Right renal pelvis (tissue), 4 donors: ENCODE measurements at places on chromosomes 7 and 10.

GRCh38 chr7:1246871-1247526 is 14.3 kb downstream of the UNCX start:
- DNase-seq, result no peak

GRCh38 chr7:129807863-129808262 is 144.9 kb downstream of the UBE2H start:
- DNase-seq, result no peak

DNA sequence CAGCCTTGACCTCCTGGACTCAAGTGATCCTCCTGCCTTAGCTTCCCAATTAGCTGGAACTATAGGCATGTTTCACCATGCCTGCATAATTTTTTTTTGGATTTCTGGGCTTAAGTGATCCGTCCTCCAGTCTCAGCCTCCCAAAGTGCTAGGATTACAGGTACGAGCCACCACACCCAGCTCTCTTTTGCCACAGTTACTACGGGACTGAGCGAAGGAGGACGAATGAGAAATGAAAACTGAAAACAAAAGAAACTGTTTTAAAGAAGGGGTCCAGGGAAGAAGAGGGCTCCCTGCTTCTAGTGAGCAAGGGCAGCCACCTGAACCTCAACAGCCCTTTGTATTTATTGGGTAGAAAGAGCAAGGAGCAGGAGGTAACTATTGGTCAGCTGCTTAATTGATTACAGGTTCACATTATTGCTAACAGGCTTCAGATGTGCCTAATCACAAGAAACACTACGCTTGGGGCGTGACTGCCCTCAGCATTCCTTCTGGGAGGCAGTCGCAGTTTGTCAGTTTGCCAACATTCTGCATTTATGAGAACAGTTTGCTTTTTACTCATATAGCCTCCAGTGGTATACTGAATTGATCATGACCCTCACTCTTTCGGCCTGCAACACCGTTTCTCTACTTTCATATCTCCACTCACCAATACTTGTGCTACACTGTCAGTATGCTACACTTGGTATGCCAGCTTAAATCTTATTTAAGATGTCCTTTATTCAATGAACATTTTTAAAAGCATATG is 676.8 kb downstream of the DNAJB9 start:
- DNase-seq, result no peak

GRCh38 chr7:26709210-26709990 is 155.0 kb downstream of the SKAP2 start:
- DNase-seq, result no peak

DNA sequence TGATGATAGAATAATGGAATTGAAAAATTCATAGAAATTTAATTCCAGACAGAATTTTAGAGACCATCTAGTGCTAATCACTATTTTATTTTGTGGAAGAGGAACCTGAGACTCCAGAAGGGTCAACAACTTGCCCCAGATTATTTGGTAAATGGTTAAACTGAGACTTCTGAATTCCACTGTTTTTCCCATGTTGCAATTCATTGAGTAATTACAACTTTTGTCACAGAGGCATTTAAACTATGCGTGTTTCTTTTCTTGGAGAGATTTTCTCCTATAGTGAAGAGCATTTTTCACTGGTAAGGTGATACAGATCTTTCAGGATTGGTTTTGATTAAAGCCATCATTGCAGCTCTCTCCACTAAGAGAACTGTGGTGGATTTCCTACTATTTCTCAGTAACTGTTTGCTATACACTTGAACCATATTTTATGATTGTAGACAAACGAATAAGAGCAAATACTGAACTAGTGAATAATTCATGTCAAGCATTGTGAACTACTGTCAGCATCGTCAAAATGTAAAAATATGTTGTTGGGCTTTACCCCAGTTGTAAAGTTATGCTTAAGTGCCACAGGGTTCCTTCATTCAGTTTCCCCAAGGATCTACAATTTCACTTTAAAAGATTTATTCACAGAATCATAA is 26.5 kb downstream of the LRGUK start:
- DNase-seq, result no peak

DNA sequence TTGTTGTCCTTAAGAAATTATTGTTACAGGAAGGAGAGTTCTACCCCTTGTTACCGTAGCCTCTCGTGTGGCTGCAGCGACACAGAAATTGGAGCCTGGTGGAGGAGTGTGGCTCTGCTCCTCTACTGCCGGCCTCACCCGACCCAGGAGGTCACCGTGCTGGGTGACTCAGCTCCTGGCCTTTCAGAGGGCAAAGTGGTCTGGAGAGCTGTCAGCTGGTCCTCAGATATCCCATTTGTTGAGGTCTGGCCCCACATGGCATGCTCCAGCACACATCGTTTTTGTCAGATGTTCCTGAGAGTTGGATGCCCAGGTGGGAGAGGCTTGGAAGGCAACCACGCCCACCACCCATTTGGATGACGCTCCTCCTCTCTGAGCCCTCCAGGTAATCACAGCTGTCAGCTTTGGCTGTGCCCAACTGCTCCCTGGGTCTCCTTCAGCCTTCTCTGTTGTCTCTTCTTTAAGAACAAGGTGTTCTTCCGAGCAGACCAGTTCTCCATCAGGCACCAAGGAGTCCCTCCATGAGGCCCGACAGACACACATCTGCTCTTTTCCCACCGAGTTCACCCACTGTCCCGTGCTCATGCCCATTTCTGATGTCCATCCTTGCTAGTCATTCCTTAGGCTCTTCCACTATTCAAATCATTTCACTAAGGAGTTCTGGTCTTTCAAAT is 80.3 kb downstream of the RAMP3 start:
- no peak for DNase-seq

DNA sequence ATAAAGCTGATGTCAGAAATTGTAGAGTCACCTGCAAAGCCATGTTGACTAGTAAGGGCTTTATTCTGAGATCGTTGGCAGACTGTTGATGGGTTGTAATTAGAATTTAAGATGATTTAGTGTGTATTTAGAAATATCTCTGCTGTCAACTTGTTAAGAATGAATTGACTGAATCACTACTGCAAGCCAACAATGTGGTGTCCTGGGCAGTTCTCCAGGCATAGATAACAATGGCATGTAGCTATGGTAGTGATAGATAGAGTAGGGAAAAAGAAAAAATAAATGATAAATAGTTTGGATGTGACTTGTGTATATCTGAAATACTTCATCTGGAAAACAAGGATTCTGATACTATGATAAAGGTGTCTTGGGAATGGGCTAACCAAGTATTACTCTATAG is 640.2 kb downstream of the ARL4A start:
- no peak for DNase-seq

DNA sequence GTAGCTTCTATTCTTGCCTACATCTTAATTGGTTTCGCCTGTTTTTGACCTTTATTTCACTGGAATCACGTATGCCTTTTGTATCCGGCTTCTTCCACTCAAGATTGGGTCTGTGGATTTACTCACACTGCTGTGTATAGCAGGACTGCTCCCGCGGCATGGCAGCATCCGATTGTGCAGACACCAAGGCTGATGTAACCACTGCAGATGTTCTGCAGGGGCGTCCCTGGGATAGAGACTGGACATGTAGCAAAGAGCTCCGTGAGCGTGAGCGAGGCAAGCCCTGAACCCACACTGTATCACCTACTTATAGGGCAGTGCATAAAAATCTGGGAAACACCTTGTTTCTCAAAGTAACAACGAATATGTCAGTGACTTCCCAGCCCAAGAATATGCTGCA is 11.4 kb upstream of the IDI2 start:
- DNase-seq, result no peak

DNA sequence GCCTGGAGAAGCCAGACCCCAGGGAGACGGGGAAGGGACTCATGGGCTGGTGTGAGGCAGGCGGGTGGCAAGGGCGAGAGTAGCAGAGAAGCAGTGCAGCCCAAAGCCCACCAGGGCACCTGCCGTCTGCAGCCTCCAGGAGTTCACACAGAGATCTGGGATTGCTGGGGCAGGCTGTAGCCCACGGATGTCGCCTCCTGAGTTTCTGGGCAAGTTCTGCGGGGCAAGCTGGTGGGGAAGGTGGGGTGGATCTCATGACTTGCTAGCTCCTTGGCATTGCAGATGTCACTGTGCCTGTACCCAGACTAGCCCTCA is 6.0 kb downstream of the ADCK2 start:
- DNase-seq, result no peak

GRCh38 chr7:159086301-159086925 is 58.3 kb downstream of the VIPR2 start:
- no peak for DNase-seq

DNA sequence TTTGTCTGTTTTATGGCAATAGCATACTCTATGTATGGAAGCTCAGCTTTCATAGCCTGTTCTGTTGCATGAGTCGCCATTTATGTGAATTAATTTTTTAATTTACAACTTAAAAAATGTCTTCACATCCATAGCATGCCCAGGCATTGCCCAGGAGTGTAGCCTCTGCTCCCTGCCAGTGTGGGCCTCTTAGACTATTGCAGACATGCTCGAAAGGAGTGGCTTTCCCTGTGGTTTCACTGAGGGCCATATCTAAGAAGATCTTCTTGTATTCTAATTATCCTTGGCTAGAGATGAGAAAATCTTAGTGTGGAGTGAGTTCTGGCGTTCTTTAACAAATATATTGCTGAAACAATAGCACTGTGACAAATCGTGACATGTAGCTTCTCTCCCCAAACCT is 35.3 kb downstream of the PCBD1 start:
- no peak for DNase-seq

- DNase-seq, result no peak
Observed at GRCh38 chr7:104328296-104328969, at the start of gene LHFPL3. TSS of gene LHFPL3 (plus strand) at chr7:104328603.

GRCh38 chr10:55742487-55742886 is 618.6 kb downstream of the ZWINT start:
- no peak for DNase-seq

GRCh38 chr10:104139221-104139620 is 17.2 kb downstream of the SFR1 start:
- DNase-seq, result no peak

GRCh38 chr7:94941844-94942632 is 34.6 kb downstream of the PPP1R9A start:
- no peak for DNase-seq

DNA sequence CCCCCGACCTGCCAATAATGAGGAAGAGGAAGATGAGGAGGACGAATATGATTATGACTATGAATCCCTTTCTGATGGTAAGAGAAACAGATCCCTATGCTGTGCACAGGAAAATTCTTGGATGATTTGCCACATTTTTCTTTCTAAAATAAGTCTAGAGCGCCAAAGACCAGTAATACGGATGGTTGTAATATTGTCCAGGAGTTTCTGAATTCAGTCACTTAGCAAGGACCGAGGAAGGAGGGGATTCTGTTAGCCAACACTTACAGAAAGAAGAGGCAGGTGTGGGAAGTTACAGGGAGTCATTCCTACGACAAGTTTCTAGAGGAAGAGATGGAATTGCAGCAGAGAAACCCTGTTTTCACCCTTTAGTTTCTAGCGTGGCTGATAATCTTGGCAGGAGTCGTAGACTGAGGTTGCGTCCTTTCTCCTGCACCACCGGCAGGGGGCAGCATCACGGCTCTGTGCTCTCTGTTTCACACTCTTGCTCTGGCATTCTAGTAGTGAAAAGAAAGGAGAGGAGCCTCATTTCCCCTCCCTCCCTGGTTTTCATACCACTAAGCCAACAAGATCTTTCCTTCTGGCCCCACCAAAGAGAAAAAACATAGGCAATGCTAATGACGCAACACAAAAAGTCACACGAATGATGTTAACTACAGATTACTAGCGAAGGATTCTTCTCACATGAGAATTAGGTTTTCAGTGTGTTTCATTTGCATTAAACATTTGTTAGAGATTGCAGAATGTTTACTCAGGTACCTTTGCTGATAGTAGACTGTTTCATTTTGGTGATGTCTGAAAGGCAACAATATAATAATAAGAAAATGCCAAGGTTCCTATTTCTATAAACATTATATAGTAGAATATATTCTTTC is 82.7 kb downstream of the NOC3L start:
- no peak for DNase-seq

DNA sequence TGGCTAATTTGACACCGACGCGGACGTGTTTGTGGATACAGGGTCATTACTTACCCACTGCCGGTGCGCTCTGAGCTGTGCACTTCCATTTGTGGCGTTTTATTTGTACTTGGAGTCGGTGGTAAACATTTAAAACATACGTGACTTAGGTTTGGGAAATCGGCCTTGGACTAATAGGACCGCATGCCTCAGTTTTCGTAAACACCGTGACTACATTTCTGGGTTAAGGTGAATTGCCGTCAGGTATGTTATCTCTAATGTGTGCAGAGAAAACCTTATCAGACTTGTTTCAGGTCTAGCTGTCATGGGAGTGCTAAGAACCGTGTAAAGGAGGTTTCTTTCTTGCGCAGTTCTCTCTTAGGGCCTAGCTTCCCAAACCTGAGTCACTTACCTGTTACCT is 51.7 kb upstream of the NCF1 start:
- DNase-seq, result no peak

- no peak for DNase-seq
Observed at GRCh38 chr10:3807211-3807927, 22.4 kb upstream of the KLF6 start.

GRCh38 chr7:135905355-135905754 is 71.8 kb downstream of the MTPN start:
- DNase-seq, result no peak

DNA sequence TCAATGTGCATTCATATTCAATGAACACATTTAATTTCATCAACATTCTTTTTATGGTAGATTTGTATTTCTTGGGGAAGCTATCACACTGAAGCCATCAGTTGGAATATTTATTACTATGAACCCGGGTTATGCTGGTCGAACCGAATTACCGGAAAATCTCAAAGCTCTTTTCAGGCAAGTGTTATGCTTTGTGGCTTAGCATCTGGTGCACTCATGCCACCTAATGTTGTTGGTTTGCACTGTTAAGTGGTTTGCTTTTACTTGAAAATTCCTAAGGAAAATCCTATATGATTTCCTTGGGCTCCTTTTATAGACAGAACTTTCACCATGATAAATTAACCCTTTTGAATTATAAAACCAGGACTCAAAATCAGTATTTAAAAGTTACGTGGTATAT is 147.9 kb downstream of the DNAH11 start:
- DNase-seq, result no peak

DNA sequence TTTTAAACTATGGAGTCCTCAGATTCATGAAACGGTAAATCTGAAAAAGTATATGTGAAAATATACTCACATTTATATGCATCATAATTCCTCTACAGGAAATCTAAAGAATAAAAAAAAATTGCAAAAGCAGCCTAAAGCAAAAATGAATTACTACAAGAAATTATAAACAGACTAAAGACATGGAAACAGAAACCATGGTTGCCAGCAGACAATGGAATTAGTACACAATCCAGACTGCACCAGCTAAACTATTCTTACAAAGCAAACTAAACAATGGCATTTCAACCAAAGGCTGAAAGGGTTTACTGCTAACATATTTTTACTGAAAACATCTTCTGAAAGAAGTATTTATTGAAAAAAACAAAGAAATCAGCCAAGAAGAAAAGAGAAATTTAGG is 51.6 kb downstream of the COL28A1 start:
- no peak for DNase-seq

DNA sequence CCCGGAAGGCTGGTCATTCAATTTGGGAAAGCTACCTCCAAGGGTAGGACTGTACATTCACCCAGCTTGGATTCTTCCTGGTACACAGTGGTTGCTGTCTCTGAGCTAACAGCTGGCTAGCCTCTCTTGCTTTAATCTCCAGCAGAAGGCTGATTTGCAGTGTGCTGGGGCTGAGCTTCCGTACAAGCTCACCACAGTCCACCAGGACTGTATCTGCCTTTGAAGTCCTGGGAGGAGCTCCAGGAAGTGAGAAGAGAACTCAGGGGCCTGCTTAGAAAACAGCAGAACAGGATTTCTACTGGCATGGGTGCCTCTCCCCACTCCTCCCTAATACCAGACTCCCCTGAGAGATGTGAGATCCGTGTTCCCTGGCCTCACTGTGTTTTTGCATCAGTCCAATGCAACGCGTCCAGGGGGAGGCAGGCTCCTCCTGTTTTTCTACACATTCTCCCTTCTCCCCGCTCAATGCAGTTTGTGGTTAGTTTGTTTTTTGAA is 6.6 kb downstream of the AFAP1L2 start:
- no peak for DNase-seq
